ENCODE measurements at places on chromosomes 13 and 19.

GRCh38 chr19:48905664-48906063 is 5.6 kb downstream of the NUCB1 start:
- DNase-seq = no peak

GRCh38 chr13:112179421-112179820 is 112.5 kb downstream of the SOX1 start:
- no peak for DNase-seq

DNA sequence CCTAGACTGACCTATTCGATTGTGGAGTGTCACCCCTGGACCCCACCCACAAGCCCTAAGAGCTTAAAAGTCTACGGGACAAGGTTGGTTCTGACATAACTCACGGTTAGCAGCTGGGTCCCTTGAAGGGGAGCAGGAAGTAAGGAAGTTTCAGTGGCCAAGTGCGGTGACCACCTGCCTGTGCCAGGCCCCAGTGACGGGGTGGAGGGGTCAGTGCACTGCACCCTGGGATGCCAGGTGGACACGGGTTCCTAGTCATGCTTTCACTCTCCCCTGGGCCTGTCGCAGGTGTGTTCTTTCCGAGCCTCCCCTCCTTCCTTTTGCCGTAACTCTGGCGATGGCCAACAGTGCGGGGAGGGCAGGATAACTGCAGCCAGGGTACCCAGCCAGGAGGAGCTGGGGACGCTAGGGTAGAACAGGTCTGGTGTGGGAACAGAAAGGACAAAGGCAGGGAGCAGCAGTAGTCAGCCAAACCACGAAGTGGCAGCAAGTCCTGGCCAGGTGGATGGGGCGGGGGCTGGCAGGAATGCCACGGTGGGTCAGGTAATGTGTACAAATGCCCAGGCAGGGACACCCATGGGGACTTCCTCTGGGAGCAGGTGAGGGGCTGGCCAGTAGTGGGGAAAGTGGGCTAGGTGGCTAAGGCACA is 58.3 kb downstream of the RGCC start:
- no peak for DNase-seq

DNA sequence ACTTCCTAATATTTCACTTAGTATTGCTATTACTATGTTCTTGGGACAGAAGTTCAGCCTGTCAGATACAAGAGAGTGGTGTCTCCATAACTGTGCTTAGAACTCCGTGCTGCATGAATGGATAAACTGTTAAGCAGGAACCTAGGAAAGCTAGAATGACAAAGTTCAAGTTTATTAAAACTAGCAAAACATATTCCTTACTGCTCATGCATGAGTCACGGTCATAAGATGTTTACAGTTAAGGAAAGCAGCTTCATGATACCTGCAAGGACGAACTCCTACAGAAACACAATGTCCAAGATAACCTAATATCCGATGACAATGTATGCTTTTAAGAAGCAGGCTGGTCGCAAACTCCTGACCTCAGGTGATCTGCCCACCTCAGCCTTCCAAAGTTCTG is 6.0 kb upstream of the ZNF765 start:
- DNase-seq = no peak

DNA sequence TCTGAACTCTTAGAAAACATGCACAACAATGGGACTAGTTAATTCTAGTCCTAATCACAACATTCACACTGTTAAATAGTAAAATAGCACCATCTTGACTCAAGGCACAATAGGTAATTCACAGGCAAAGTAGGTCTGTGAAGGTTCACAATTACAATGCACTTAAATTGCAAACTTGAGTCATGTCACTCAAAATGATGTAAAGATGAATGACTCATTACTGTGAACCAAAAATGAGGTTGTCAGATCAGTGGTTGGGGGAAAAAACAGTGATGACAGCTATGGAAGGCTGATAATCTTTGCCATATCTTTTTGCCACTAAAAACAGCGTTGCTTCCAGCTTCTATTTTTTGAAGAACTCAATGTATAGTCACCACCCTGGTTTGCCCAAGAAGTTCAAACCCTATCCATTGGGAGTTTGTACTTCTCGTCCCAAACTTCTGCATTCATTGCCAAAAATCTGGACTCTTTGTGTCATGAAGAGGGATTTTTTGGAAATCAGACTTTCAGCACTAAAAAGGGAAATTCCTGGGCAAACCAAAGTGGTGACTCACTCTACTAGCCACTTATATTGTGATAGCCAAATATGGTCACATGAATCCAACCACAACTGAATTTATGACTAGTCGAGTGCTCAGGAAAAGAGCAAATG is 200.9 kb upstream of the TMTC4 start:
- DNase-seq = no peak

GRCh38 chr19:42129399-42130253 is 2.6 kb downstream of the POU2F2 start:
- DNase-seq = peak; percentile 37

DNA sequence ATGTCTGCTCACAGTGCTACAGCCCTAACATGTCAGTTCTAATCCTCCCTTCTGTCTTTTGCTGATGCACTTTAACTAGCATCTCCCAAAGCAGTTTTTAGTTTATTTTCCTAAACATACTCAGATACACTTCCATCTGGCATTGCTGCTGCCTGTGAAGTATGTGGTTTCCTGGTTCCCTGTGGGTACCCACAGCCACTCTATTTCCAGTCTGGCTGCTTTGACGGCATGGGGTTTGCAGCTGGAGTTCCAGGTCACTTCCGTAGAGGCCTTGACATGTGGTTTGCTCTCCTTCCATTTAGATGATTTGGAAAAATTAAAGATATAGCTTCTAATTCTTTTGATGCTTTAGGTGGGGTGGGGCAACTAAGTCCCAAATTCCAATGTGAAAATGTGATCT is 375.5 kb downstream of the PCDH20 start:
- DNase-seq = no peak

DNA sequence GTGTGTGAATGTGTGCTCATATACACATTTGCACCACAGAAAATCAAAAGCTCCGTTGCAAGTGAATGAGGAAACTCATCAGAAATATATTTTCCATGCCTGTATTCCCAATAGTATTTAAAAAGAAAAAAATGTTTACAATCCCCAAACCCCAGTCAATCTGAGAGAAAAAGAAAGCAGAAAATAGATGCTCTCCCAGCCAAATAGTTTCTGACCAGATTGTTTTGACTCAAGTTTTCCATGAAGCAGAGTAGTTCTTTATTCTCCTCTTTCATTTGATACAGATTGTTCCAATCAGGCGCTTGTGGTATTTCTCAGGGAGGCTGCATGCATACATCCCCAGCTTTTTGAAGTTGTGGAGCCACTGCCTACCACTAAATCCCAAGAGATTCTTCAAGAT is 110.6 kb downstream of the STARD13 start:
- peak; percentile 68 for DNase-seq

DNA sequence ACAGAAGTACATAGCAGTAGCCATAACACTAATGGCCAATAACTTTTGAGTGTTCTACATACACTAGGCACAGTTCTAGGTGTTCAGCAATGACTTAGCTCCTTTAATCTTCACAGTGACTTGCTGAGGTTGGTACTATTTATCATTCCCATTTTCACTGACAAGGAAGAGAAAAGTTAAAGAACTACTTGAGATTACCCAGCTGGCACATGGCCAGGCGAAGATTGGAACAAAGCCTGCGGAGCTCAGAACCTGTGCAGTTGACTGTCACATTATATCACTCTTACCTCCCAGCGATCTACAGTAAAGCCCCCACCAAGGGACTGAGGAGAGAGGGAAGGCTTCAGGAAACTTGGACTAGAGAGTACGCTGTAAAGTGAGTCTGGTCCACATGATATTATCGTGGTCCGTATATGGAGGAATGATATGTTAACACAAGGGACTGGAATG is 42.4 kb upstream of the WDFY2 start:
- DNase-seq = no peak

DNA sequence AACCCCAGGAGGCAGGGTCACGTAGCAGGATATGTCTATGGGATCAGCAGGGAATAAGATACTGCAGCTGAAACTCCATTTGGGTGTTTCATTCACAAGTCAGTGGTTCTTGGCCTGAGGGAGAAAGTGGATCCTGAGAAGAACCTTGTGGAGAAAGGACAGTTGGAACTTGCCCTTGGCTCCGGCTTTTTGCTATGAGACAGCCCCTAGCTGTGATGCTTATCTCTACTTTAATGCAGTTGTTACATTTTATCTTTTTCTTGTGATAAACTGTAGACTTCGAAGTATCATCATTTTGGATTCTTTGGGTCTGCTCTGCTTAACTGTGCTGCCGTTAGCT is 6.0 kb upstream of the SCEL start:
- DNase-seq = no peak

GRCh38 chr13:73687087-73687486 is 447.1 kb downstream of the KLF12 start:
- DNase-seq = no peak

- DNase-seq = no peak
These were observed 59.6 kb downstream of the WDFY2 start for GRCh38 chr13:51643882-51644281.

DNA sequence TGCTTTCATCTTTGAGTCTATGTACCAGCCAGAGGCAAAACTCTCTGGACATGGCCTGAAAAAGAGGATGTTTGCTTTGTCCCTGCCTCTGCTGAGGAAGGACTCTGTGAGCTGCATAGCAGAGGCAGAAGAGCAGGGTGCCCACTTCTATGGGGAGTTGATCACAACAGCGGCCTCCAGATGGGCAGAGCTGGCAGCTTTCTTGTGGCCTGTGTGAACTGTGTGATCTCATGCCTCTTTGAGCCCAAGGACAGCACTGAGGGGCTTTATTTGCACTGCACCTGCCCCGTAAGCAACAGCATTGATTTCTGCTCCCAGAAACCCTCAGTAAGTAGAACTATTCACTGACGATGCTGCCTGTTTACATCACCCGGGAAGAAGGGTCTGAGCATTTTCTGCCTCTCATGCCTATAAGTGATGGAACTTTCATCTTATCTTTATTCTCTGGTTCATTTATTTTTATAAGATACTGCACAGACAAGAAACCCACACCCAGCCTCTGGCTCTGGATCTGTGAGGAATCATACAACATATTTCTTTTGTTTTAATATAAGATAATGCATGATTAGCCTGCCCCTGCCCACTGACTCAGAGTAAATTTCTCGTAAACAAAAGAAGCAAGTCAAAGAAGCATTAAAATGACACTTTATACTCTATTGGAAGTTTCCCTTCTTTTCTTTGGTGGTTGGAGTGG is 244.2 kb upstream of the SOX21 start:
- no peak for DNase-seq

DNA sequence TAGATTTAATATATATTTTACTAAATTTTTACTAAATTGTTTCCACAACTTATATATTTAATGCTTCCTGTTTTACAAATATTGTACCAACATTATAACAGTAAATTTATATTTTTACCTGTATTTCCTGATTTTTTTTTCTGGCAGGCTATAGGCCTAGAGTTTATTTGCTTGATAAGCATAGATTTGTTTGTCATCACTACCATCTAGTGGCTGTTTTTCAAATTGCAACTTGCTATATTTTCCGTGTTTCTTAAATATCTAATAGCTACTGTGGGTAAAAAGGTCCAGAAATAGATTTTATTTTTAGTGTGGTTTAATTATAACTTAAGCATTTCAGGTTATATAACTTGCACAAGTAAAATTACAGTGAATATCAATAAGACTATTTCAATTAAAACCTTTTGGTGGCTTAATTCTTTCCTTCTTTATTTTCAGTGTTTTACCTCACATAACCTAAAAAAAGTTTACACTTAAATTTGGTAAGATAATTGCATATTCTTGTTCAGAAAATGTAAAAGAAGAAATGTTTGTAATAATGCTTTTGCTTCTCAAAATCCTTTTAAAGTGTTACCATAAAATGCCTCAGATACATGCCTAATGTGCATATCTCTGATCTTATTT is 60.6 kb downstream of the NDFIP2 start:
- peak; percentile 72 for DNase-seq

- DNase-seq = no peak
These were observed 11.2 kb downstream of the BCAT2 start for GRCh38 chr19:48799358-48800300.

GRCh38 chr19:32416749-32417456 is 11.3 kb downstream of the DPY19L3 start:
- no peak for DNase-seq

DNA sequence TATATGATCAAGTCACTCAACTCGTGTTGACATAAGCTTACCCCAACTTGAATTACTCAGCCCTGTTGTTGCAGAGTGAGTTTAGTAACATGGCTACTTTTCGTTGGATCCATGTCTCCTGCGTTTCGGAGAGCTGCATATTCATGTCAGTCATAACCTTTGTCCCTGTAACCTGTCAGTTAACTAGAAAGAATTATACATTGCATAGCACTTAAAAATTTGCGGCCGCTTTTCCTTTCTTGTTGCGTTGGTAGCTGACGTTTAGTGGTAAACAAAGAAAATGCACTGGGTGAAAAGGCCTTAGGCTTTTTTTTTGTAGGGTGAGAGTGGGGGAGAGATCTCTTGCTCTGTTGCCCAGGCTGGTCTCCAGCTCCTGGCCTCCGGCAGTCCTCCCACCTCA is 14.2 kb downstream of the ZNF507 start:
- DNase-seq = no peak

GRCh38 chr13:40706439-40706838 is 40.0 kb upstream of the FOXO1 start:
- DNase-seq = no peak

All from muscle of arm (tissue), 14 donors.